ENCODE measurements at places on chromosomes 2 and 18. TPM values are rescaled to one million over a fixed set of nuclear protein-coding genes. Genes with fewer than 3 reads are reported as not detected.

DNA sequence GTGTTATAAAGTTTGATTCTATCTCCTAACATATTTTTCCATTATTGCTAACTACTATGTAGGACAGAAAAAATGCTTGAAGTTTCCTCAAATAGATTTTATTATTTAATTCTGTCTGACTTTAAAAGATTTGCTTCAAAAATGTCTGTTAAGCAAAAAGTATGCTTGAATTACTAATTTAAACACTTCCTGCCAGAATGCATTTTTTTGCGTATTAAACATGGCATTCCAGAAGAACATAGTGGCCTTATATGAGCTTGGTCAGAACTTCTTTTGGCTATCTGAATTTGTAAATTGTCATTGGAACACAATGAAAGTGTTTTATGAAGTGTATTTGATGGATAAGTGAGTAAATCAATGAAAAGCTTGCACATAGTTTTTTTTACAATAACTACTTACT, 37.8 kb downstream of the MBD5 start:
- DNase-seq, result no peak

- DNase-seq, result no peak
Measured at GRCh38 chr2:141899740-141900139, 231.1 kb downstream of the LRP1B start.

DNA sequence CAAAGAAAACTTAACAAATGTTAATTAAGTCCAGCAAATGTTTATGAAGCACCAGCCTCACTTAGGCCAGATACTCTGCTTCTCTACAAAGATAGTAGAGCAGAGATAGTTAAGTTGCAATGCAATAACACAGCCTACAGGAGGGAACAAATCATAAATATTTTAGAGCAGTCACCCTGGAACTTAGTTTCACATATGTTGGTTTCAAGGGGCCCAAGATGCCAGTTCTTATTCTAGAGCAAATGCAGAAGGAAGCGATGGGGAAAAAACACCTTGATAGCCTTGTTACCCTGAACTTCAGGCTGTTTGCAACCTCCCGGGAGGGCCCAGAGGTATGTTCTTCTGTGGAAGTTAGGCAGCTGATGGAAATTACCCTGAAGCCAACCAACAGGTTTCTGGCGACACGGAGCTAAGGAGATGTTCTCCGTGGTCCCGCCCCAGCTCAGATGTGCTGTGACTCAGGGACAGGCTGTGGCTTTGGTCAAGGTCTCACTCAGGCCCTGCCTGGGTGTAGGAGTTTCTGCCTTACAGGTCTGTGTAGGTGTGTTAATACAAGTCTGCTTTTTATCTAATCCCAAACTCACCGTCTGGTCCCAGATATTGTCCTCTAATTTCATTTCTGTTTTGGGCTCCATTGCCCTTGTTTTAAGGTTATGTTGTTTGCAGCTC, 3.8 kb downstream of the CTIF start:
- DNase-seq, result no peak

DNA sequence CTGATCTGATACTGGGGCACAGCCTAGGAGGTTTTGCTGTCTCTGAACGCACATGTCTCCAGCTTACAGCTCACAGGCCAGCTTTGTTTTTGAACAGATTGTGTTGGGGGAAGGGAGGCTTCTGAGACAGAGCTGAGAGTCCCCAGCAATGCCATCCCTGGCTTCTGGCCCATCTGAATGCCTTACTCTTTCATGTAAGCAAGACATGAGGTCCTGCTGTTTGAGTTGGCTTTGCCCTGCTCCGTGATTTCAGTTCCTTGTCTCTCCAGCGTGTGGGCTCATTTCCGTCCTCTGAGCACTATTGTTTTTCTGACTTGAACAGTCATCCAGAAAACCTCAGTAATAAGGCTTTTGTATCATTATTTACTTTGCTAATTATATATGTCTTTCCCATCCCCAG, 194.9 kb upstream of the TNP1 start:
- DNase-seq, result no peak

DNA sequence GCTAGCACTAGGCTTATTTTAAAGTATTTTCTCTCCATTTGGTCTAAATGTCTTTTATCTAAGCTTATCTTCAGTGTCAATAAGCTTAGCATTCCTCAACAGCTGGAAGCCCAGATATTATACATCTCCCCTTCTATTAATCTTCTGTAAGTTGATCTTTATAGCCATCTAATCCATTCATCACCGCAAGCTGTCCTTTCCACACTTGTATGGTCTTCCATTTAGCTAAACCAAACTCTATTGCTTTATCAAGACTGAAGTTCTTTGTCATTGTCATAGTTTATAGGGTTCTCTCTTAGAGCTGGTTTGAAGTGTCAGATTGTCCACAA, 101.3 kb upstream of the GPR45 start:
- DNase-seq, result no peak

- no peak for DNase-seq
Measured at GRCh38 chr18:75097491-75098225, 111.3 kb downstream of the PTGR3 start.

- DNase-seq, result no peak
Measured at GRCh38 chr18:58723810-58724602, 52.7 kb downstream of the MALT1 start.

- no peak for DNase-seq
Measured at GRCh38 chr2:130744287-130745117, 10.8 kb upstream of the AMER3 start.

DNA sequence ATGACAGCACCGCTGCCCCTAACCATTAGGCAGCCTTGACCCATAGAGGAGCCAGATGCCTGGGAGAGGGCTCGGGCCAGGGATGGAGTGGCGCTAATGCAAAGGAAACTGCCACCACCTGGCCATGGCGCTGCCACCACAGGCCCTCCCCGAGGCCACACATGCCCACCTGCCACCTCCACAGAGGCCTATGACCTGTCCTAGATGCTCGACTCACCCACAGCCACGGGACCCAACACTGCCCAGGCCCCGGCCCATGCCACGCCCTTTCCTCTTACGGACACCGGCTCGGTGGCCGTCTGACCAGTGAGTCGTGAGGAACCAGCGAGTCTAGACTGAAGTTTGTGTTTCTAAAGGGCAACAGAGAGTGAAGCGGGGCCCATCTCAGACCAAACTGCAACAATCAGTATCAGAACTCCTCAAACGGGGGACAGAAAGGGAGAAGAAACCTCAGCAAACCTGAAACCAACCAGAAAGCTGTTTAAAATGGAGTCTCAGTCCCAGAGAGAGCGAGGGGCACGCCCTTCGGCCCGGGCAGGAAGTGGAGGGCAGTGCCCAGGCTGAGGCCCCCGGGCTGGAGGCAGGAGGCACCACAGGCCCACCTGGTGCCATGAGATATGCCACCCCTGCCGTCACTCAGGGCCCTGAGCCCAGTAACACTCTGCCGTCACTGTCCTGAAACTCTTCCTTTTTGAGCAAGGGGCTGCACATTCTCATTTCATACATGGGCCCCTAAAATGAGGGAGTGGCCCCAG, 711 bp downstream of the GPR17 start:
- peak; percentile 34 for DNase-seq

DNA sequence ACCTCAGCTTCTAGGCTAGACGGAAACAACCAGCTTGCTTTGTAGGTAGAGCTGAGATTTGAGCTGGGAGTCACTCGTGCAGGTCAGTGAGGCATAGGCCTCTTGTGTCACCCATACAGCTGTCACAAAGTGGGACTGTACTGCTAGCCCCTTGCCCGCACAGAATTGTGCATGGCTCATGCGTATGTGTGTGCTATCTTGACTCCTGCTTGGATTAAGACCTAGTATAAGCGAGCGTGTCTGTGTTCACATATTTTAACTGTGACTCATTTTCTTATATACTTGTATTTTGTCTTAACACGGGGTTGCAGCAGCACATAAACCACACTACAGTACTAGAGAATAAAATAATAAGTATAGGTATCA, 20.1 kb downstream of the CEP68 start:
- no peak for DNase-seq

GRCh38 chr2:150882751-150883612, 378.7 kb downstream of the RBM43 start:
- no peak for DNase-seq

DNA sequence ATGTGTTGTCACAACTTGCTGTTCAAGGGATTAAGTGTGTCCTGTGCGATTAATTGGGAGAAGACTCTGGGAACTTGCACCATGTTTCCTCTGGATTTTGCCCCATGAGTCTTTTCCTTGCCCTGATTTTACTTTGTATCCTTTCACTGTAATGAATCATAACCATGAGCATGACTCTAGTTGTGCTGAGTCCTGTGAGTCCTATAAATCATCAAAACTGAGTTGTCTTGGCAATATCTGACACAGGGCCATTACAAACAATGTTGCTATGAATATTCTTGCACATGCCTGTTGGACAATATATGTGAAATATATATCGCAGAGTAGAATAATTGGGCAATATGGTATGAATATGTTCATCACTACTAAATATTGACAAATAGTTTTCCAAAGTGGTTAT, 56.5 kb upstream of the COL5A2 start:
- DNase-seq, result no peak

GRCh38 chr2:148704247-148704646, 59.7 kb downstream of the EPC2 start:
- DNase-seq, result no peak

GRCh38 chr2:23900541-23901322, 26.2 kb downstream of the ATAD2B start:
- DNase-seq, result no peak

GRCh38 chr2:40914666-40915065, 462.8 kb upstream of the SLC8A1 start:
- DNase-seq, result no peak

DNA sequence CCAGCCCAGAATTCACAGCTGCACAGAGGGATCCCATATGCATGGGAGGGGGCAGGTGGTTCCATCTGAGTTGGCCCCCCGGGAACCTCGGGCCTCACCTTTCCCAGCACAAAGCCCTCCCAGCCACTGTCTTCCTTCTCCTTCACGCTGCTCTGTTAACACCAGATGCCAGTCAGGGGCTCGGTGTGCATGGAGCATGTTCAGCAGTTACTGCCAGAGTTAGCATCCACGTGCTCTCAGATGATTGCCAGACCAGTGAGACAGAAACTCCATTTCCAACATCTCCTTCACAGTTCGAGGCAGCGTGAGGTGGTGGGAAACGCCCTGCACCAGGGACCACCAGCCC, 101.0 kb downstream of the PTGR3 start:
- no peak for DNase-seq

GRCh38 chr18:8814206-8814605, 108.8 kb downstream of the MTCL1 start:
- DNase-seq, result no peak

DNA sequence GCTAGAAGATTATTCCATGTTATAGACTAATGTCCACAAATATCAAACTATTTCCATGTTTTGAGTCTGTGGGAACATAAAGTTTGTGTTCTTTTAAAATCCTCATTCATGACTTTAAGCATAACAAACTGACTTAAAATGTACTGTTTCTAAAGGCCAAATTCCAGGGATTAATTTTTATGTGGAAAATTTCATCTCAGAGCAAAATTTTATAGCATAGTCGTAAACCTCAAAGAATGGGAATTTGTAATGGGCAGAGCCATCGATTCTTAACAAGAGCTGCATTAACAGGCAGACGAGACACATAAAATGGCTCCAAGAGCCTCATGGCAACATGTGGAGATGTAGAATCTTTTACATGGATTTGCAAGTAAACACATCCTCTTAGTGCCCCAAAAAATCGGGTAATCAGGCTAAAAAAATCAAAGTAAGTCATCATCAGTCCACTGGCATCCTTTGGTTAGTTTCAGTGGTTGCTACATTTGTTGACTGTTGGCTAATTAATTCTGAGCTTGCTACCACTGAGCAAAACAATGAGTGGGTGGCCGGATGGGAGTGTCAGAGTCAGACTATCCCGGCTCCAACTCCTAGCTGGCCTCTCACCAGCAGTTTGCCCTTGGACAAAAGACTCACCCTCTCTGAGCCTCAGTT, 119.6 kb downstream of the FAM210A start:
- DNase-seq, result no peak

MYOM1 gene
- total RNA-seq, result 724 TPM

NEB gene
- total RNA-seq, result 0.55 TPM

MEP1B gene
- total RNA-seq, result not detected

FHOD3 gene
- total RNA-seq, result 347 TPM

SUCLG1 gene
- 308 TPM for total RNA-seq

RIT2 gene
- total RNA-seq, result not detected

EML6 gene
- total RNA-seq, result 0.59 TPM

VIT gene
- total RNA-seq, result 13.3 TPM

POTEI gene
- total RNA-seq, result not detected

COL3A1 gene
- total RNA-seq, result 51.8 TPM

SRBD1 gene
- 6.3 TPM for total RNA-seq

CBLN2 gene
- total RNA-seq, result not detected
